Umbilical cord (tissue), 2 donors: ENCODE measurements at places on chromosomes 12 and 14. TPM values are rescaled to one million over a fixed set of nuclear protein-coding genes. Genes with fewer than 3 reads are reported as not detected.
A peak's percentile ranks its signal among the peaks of the same experiment; 100 is the strongest.

DNA sequence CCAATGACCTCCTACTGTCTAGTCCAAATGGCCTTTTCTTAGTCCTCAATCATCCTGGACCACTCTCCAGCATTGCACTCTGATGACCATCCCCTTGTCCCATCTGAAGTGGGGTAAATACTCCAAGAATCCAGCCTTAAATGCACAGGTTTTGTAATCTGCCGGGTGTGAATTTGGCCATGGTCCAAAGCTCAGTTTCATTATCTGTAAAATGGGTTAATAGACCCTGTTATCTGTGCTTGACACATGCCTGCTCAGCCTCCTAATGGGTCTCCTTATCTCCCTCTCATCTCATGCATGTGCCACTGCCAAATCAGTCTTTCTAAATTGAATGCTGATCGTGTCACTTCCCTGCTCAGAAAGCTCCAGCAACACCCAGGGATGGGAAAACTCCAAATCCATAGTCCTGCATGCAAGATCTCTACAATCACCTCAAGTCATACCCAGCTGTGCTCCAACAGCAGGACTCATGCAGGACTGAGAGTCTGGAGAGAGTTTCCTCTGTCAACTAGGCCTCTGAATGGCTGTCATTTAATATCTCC lies 22.3 kb downstream of the LGR5 start:
- DNase-seq = no peak

- no peak for DNase-seq
Measured at GRCh38 chr14:95471016-95471415, 45.4 kb downstream of the SYNE3 start.

DNA sequence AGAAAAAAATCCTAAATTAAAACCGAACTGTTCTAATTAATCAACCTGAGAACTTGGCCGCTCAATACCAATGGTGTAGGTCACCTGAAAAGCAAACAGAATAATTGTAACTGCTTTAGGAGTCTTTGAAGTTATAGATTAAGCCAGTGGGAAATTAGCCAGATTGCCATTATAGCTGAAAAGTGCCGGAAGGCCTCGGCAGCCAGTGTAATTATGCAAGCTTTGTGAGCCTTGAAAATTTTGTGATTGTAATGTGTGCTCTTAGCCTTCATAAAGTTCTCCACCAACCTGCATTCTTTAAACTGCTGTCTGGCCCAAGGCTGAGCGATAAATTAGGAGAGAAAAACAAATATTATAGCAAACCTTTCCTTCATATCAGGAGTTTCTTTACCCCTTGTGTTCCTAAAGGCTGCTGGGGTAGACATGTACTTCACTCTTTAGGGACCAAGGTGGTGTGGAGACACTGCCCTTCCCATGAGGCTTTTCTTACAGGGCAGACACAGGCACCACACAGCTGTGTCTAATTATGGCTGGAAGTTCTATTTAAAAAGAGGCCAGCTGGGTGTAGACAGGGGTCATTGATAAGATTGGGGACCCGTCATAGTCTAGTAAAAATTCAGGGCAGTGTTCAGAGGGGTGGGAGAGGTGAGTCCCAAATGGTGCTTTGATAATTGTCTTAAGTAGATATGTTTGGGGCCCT lies 991.2 kb downstream of the FLRT2 start:
- DNase-seq = no peak

- no peak for DNase-seq
Measured at GRCh38 chr12:51871126-51871525, 16.8 kb upstream of the ANKRD33 start.

GRCh38 chr12:131852551-131853299 lies 24.5 kb downstream of the MMP17 start:
- DNase-seq = no peak

- no peak for DNase-seq
Measured at GRCh38 chr12:70449074-70449752, 83.1 kb downstream of the KCNMB4 start.

- DNase-seq = peak; percentile 83
Measured at GRCh38 chr12:32535288-32535999, 136.1 kb downstream of the FGD4 start.

DNA sequence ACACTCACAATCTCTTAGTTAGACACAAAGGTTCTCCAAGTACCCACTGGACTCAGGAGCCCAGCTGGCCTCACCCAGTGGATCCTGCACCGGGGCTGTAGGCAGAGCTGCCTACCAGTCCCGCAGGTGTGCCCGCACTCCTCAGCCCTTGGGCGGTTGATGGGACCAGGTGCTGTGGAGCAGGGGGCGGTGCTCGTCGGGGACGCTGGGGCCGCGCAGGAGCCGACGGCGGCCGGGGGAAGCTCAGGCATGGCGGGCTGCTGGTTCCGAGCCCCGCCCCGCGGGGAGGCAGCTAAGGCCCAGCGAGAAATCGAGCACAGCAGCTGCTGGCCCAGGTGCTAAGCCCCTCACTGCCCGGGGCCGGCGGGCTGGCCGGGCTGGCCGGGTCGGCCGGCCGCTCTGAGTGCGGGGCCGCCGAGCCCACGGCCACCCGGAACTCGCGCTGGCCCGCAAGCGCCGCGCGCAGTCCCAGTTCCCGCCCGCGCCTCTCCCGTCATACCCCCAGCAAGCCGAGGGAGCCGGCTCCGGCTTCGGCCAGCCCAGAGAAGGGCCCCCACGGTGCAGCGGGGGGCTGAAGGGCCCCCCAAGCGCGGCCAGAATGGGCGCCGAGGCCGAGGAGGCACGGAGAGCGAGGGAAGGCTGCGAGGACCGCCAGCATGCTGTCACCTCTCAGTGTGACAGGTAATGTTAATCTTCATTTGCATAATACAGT lies 506.8 kb downstream of the LRFN5 start:
- DNase-seq = no peak

DNA sequence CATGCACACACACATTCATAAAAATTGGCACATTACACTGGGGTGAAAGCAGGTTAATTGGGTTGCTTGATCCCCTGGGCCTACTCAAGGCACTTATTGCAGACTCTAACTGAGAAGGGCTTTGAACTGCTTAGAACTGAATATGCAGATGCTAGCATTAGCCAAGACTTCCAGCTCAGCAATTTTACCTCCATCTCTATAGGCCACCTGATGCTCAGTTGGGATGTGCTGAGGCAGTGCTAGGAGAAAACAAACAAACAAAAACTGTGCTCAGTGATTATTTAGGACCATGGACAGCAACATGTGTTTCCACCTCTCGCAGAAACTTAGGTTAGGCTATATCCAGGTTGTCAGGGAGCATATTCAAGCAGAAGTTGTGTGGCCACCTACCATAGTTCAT lies 124.8 kb upstream of the WSCD2 start:
- peak; percentile 23 for DNase-seq

- no peak for DNase-seq
Measured at GRCh38 chr14:75880512-75880911, 101.3 kb downstream of the TGFB3 start.

- DNase-seq = no peak
Measured at GRCh38 chr12:12685305-12685704, 10.7 kb downstream of the GPR19 start.

DNA sequence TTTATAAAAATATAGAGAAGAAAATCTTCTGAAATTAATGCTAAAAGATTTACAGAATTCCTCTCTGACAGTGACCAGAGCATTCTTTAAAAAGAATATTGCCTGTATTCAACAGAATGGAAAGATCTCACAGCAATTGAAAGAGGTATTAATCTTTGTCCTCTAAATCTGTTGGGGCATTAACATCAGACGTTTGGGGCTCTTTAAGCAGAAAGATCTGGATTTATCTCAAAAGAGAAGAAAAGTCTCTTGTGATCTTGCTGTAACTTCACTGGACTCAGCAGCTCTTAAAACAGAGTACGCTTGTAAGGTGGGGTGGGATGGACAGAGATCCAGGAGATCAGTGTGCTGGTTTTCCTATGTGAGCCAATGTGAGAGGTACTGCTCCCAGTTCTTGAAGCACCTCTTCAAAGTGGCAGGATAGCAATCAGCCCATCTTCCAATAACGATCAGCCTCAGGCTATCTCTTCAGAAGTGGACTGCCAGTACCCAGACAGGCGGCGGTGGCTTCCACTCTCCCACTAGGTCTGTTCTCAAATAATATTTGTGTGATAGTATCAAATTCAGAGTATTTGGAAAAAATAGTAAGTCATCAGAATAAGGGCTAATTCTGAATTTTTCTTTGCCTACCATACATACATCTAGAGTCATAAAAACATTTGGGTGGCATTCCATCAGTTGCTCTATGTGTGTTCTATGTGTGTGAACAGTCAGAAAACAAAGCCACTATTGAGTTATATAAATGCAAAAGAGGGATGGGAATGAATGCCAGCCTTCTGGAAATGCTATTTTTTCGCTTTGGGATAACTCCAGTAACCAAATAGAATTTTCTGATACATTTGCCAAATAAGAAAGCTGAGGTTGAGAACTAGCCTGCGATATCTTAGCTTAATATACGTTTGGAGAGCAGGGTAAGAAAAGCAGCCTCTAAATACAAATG lies 237.4 kb upstream of the RGS6 start:
- DNase-seq = peak; percentile 93

GRCh38 chr12:55797068-55797467 lies 20.5 kb downstream of the SARNP start:
- peak; percentile 49 for DNase-seq

DNA sequence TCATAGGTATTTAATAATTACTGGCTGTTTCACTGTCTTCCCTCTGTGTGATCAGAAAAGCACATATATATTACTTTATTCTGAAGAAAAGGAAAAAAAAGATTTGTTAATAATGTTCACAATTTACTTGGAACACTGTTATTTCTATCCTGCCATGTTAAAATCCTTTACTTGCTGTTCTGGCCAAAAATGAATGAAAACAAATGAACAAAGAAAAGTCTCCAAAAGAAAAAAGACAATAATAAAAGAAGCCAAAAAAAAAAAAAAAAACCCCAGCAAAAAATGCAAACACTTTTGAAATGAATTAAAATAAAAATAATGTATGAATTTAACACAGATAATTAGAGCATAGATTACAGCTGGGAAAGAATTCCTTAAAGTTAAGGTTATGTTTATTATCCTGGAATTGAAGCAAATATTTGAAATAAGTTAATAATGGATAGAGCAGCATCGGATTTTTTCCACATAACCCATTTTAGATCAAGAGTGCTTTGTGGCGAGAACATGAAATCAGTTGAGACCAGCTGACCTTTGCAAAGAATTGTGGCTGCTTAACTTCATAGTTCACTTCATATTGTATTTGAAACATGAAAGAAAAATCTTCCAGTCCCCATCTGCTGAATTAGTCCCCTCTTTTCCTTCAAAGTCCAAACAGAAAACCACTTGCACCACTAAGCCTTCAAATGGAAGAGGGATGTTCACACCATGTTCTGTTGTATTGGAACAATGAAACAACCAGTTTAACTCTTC lies 444.8 kb downstream of the ADAMTS20 start:
- peak; percentile 47 for DNase-seq

DNA sequence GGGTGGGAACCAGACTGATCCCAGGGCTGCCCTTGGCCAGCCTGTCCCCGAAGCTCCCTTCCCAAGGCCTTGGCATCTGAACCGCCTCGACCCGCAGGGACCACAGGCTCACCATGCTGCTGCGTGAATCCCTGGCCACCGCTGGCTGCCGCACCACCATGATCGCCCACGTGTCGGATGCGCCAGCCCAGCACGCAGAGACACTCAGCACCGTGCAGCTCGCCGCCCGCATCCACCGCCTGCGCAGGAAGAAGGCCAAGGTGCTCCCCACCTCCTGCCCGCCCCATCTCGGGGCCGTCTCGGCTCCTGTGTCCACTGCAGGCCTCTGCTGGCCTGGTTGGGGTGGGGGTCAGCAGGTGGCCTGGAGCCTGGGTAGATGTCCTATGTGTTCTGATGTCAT lies 35.7 kb downstream of the KIF26A start:
- no peak for DNase-seq

DNA sequence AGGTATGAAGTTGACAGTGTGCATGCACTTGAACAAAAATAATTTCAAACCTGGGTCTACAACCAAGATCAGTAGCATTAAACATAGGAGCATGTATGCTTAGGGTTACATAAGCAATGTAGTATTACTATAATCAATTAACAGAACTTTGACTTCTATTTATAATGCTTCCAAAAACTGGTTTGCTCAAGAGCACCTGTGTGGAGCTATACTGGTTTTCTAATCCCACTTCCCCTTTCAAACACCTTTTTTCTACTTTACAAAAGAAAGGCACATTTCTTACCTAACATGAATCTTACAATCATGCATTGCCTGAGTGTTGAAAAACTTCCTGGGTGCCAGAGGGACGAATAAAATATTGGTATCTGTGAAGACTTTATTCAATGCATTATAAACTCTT lies 72.7 kb downstream of the EFCAB11 start:
- no peak for DNase-seq

DNA sequence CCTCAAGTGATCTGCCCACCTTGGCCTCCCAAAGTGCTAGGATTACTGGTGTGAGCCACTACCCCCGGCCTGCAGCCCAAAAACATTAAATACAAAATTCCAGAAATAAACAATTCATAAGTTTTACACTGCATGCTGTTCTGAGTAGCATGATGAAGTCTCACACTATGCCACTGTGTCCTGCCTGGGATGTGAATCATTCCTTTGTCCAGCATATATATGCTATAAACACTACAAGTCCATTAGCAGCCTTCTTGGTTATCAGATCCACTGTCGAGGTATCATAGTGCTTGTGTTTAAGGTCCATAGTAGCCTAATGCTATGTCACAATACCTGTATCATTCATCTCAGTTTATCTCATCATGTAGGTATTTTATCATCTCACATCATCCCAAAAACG lies 15.9 kb downstream of the INTS13 start:
- no peak for DNase-seq

DNA sequence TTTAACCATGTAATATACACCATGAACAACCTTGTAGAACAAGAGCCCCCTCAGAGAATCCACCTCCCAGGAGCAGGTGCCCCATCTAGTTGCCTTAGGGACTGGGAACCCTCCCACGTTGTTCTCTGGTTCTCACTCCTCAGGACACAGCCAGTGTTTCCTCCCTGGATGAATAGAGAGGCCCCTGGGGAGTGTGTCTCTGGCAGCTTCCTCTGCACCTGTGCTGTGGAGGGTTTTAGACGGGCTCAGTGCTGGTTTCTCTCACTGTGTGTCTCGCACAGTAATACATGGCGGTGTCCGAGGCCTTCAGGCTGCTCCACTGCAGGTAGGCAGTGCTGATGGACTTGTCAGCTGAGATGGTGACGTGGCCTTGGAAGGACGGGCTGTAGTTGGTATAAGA lies 581.3 kb downstream of the TMEM121 start:
- DNase-seq = no peak

DNA sequence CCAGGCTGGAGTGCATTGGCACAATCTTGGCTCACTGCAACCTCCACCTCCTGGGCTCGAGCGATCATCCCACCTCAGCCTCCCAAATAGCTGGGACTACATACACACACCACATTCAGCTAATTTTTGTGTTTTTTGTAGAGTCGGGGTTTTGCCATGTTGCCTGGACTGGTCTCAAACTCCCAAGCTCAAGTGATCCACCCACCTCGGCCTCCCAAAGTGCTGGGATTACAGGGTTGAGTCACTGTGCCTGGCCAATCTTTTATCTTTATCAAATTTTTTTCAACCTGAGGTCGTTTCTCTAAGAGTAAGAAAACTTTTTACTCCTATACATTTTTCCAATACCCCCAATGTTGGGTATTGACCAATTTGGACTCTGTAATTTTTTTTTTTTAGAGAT lies 40.0 kb upstream of the NAP1L1 start:
- DNase-seq = no peak

GRCh38 chr12:112167031-112167461 lies 41.7 kb downstream of the TRAFD1 start:
- no peak for DNase-seq

HRK gene
- 0.96 TPM for total RNA-seq

EPYC gene
- 2.2 TPM for total RNA-seq
